ENCODE measurements at places on chromosomes 13 and 19. TPM values are rescaled to one million over a fixed set of nuclear protein-coding genes. Genes with fewer than 3 reads are reported as not detected.

FXYD3 gene
- 312 TPM for total RNA-seq

RDH8 gene
- not detected for total RNA-seq

URAD gene
- total RNA-seq: not detected

AMH gene
- 0.39 TPM for total RNA-seq
